Mucosa of descending colon (tissue), 3 donors: ENCODE measurements at places on chromosomes 7 and 10.

- no peak for DNase-seq
Observed at GRCh38 chr10:13987446-13987845, 343.3 kb downstream of the FRMD4A start.

DNA sequence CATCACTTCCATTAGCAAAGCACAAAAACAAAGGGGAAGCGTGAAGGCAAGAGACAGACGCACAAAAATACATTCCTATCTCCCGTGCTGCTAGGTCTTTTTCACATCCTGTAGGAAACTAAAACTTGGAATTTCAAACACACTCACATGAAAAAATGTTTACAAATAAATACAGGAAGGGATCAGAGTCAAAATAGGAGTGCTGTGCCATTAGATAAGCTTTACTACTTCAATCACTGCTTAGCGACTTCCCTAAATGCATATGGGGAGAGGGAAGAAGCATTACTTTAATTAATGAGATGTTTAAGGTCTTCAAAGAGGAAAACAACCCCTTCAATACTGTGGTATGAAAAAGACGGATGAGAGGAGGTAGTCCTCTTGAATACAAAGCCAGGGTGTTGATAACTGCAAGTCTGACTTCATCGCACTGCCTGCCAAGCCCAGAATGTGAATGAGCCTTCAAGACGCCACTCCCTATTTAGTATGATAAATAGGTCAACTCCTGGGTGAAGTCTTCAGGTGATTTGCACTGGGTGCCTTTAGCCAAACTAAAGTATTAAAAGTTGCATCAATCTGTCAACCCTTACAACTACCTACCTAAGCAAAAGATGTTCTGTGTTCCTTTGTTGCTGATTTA is 13.9 kb downstream of the PARD3 start:
- DNase-seq: no peak

GRCh38 chr10:3528823-3529403 is 256.1 kb downstream of the KLF6 start:
- DNase-seq: no peak

DNA sequence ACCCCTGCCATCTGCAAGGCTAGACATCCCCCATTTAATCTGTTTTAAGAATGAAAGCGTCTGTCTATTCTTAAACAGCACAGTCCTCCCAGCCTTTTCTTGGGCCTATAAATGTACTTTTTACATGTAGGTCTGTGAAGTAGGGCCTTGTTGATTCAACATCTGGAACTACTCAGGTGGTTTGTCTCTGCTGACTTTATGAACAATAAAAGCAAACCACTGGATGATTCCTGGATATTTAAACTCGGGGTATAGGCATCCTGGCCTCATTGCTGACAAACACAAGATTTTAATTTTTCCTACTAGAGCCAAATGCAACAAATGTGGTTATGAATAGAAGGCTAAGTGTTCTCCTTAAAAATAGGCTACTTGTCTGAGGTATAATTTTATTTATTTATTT is 198.3 kb downstream of the WDR11 start:
- no peak for DNase-seq

- no peak for DNase-seq
Observed at GRCh38 chr10:72688208-72688651, 3.7 kb upstream of the MCU start.

DNA sequence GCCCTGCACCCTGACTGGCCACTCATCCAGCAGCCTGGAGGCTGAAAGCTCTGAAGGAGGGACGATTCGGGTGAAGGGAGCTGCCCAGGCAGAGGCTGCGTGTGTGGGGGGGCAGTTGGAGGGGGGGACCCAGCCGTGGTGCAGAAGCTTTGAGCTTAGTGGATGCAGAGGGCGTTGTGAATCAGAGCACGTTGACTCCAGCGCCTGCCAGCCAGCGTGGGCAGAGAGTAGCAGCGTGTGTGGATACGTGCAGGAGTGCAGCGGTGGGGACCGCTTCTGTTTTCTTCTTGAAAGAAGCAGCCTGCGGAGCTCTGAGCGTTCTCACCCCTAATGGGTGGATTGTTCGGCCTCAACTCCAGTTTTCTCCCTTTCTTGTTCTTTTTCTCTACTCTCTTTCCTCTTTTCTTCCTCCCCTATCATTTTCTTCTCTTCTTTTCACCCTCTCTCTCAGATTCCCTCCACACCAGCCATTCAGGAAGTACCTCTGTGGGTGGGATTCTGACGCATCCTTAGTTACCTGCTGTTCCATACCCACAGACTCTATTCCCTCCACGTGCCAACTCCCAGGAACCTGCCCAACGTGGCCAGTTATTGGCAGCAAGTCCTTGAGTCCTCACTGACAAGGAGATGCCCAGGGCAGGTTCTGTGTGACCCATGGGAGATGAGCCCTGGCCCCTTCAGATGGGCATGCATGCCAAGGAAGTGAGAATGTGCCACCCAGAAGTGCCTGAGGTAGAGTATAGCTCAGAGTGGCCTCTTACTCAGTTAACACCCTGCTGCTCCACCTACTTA is 47.4 kb downstream of the SORCS3 start:
- no peak for DNase-seq

DNA sequence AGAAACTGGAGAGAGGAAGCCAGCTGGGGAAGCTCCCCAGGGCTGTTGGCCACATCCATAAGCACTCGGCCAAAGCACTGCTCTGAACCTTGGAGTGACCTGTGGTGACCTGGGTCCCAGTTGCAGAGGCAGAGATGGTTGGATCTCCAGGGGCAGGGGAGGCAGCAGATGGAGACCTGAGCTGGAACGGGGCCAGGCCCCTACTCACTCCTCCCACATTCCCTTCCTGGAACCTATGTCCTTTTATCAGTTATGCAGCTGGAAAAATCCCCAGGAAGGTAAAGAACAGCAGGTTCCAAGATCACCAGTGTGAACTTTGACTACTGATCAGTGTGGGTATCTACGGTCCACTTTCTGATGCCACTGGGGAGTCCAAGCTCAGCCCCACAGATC is 9.6 kb upstream of the PNLIPRP2 start:
- peak; percentile 40 for DNase-seq

DNA sequence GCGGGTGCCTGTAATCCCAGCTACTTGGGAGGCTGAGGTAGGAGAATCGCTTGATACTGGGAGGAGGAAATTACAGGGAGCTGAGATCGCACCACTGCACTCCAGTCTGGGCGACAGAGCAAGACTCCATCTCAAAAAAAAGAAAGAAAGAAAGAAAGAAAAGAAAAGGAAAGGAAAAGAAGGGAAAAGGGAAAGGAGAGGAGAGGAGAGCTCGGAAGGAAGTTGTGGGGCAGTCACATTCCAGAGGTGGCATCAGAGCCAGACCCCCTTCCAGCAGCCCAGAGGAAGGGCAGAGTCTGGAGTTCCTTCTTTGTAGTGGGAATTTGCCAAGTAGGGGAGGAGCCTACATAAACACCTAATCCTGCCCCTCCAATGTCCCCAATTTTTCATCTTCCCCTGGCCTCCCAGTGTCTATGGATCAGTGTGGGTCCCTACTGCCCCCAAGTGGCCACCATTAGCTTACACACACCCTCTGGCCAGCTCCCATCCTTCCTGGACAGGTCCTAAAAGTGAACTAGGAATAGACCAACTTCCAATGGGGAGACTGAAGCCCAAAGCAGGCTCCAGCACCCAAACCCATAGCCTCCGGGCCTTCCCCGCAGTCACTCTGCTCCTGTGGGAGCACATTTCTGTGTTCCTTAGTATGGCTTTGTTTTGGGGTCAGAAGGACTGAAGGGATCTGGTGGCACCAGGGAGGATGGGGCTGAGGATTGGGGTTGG is 39.6 kb upstream of the HSPB1 start:
- DNase-seq: peak; percentile 57

GRCh38 chr7:44748948-44749731 is 493 bp downstream of the ZMIZ2 start:
- DNase-seq: no peak
